Left cardiac atrium (tissue), 4 donors: ENCODE measurements at places on chromosomes 5 and 9.
A peak's percentile ranks its signal among the peaks of the same experiment; 100 is the strongest.

- DNase-seq: no peak
These were observed 165.3 kb downstream of the MAN2A1 start for GRCh38 chr5:109855056-109855455.

GRCh38 chr5:160799184-160799583 is 52.8 kb downstream of the ATP10B start:
- DNase-seq: no peak

GRCh38 chr5:111514087-111514486 is 1.8 kb upstream of the STARD4 start:
- DNase-seq: no peak

DNA sequence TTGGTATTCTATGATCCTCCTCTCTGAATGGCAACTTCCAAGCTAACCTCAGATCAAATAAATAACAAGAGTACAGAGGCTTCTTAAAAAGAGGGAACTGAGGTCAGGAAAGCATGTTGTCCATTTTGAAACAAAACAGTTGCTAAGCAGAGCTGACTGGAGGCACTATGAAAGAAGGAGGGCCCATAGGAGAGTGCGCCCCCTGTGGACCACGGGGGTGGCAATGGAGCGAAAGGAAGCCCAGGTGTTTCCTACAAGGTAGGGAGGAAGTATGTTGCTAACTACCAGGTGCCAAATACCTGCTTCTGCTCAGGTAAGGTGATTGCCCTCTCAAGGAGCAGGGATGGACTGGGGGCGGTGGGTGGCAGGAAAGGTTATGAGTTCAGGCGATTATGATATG is 101.8 kb upstream of the MAST4 start:
- no peak for DNase-seq

- no peak for DNase-seq
These were observed 129.6 kb upstream of the PRLR start for GRCh38 chr5:35359859-35360258.

DNA sequence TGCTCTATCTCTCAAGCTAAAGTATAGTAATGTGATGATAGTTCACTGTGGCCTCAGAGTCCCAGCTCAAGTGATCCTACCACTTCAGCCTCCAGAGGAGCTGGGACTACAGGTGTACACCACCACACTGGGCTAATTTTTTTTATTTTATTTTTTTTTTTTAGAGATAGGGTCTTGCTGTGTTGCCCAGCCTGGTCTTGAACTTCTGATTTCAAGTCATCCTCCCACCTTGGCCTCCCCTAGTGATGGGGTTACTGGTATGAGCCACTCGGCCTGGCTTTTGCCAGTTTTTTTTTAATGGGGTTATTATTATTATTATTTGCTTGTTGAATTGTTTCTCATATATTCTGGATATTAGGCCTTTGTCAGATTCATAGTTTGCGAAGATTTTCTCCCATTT is 13.2 kb downstream of the FAF2 start:
- no peak for DNase-seq

DNA sequence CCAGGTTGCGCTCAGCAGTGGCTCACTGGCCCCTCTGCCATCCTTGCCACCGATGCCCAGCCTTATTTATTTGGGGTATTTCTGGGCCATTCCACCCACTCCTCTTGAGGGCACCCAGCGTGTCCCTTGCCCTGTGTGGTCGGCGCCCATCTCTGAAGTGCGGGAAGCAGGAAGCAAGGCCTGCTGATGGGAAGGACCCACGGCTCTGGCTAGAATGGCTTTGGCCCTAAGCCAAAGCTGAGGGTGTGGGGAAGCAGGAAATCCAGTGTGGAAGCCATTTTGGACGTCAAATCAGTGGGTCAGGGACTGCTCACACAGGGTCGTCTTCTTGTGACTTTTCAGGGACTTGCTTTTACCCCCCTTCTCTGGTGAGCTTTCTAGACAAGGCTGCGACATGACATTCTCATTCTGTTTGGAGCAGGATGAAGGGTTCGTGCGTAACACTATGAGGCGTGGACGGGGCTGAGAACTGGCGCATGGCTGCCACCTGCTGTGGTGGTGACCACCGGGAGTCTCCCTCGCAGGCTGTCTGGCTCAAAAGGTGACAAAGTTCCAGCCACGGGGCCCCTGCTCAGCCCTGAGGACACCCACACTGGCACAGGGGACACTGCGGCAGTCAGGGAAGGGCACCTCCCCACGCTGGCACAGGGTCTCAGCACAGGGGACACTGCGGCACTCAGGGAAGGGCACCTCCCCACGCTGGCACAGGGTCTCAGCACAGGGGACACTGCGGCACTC is 50.7 kb upstream of the NKD2 start:
- DNase-seq: no peak

GRCh38 chr5:125064621-125065438 is 318.4 kb upstream of the ZNF608 start:
- DNase-seq: no peak

- no peak for DNase-seq
These were observed 52.3 kb upstream of the MOCS2 start for GRCh38 chr5:53161876-53162275.

DNA sequence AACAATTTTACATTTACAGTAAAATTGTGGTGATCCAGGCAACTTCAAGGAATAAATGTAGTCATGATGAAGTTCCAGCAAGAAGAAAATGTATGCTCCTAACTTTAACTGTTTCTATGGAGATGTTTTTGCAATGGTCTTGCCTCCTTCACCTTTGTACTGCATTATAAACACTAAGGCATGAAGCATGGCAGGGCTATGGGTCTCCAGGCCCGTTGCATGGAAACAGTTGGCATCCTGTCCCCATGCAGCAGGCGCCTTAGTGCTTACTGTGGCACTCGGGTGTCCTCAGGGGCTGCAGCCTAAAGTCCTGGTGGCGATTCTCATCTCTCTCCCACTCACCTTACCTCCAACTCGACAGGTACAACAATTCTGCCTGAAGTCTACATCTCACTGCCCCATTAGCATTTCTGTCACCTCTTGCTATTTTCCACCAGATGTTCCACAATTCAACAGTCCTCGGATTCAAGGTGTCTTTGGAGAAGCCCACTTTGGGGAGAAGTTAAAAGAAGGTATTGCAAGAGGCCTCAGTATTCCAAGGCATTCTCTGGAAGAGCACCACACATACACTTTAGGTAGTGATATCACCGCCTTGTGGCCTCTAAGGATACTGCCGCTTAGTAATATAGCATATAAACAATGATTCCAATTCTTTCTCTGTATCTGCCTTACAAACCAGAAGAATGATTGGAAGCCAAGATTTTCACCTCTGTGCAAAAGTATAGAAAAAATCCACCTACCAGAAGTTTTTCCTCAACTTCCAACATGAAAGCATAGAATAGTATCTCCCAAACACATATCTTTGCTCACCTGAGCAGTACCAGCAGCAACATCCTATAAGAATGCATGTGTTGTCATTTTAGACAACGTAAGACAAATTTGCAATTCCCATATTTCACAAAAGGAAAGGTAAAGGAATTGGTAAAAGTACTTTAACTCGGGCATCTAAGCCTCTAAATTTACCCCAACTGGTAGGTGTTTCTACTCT is 5.1 kb downstream of the LIFR start:
- no peak for DNase-seq

GRCh38 chr9:135978642-135979546 is 17.7 kb upstream of the UBAC1 start:
- no peak for DNase-seq

GRCh38 chr5:102049517-102049916 is 246.6 kb downstream of the SLCO4C1 start:
- no peak for DNase-seq

- no peak for DNase-seq
These were observed 31.9 kb upstream of the GABRP start for GRCh38 chr5:170751631-170752030.

GRCh38 chr5:147558826-147559225 is 49.0 kb upstream of the DPYSL3 start:
- DNase-seq: peak; percentile 68

- DNase-seq: no peak
These were observed 10.9 kb downstream of the NME5 start for GRCh38 chr5:138128334-138128733.

GRCh38 chr5:45622365-45622764 is 73.8 kb downstream of the HCN1 start:
- no peak for DNase-seq

- DNase-seq: no peak
These were observed 782.4 kb upstream of the ZNF608 start for GRCh38 chr5:125528881-125529280.

DNA sequence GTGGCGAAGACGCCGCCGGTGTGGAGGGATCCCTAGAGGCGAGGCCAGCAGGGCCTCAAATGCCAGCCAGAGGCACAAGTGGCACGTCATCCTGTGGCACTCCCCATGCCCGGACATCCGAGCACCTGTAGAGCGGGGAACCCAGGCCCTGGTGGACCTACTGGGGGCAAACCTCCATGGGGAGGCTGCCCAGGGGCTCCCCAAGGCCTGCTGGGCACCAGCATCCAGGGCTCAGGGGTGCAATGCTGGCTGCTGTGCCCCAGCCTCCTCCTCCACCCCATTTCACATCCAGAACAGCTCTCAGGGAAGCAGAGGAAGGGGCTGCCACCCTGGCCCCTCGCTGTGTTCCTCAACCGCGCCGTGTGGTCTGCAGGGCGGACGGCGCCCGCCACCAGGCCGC is 43.5 kb downstream of the HK3 start:
- DNase-seq: no peak

DNA sequence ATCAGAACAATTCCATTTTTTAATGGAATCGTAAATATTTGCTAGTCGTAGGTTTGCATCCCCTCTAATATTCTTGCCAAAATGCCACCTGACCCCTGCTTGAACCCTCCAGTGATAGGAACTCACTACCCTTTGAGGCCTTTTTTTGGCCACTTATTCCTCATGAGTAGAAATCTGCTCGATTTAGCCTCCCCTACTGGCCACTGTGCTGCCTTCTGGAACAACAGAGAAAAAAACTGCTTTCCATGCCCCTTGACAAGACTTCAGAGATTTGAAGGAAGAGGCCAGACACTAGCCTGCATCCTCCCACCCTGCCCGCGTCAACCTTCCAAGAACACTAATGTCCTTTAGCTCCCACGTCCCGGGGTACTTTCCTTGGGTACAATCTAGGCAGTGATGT is 4.1 kb downstream of the CCDC69 start:
- no peak for DNase-seq

- DNase-seq: no peak
These were observed 36.4 kb upstream of the CCDC152 start for GRCh38 chr5:42720251-42720650.

GRCh38 chr5:33232731-33233505 is 207.8 kb upstream of the TARS1 start:
- no peak for DNase-seq

DNA sequence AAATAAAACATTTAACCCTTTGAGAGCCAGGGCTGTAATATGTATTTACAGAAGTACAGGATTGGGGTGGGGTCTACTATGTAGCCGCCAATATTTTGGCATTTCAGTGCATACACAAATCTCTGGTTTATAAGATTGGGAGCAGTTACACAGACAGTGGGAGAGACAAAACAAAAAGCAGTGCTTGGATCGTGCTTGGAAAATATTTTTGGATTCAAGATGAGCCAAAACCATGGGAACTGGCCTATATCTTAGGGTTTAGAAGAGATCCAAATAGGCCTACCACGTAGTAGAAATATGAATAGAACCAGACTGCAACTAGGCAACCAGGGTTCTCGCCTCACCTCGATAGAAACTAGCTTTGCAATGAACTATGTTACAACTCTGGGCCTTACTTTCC is 169.6 kb downstream of the SLC12A2 start:
- DNase-seq: no peak

- DNase-seq: no peak
These were observed 66.4 kb upstream of the MARCHF11 start for GRCh38 chr5:16245956-16246355.

DNA sequence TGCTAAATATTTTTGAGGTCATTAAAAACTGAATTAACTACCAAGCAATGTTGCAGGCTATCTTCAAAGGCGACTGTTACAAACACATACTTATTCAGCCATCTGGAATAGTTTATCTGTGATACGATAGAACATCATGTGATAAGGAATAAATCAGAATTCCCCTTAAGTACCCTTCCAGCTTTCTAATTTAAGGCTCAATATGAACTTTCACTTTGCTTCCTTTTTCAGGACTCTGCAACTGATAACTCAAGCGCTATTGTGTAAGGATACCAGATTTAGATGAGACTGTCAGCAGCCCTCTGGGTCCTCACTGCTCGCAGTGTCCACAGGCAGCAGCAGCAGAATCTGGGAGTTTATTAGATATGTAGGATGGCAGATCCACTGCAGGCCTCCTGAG is 416.3 kb downstream of the SPATA31D1 start:
- DNase-seq: no peak

GRCh38 chr9:126499005-126499910 is 114.5 kb upstream of the LMX1B start:
- no peak for DNase-seq

- DNase-seq: no peak
These were observed 696 bp downstream of the ZFP62 start for GRCh38 chr5:180860273-180860886.

- DNase-seq: no peak
These were observed 4.5 kb downstream of the FCN1 start for GRCh38 chr9:134913041-134913712.

DNA sequence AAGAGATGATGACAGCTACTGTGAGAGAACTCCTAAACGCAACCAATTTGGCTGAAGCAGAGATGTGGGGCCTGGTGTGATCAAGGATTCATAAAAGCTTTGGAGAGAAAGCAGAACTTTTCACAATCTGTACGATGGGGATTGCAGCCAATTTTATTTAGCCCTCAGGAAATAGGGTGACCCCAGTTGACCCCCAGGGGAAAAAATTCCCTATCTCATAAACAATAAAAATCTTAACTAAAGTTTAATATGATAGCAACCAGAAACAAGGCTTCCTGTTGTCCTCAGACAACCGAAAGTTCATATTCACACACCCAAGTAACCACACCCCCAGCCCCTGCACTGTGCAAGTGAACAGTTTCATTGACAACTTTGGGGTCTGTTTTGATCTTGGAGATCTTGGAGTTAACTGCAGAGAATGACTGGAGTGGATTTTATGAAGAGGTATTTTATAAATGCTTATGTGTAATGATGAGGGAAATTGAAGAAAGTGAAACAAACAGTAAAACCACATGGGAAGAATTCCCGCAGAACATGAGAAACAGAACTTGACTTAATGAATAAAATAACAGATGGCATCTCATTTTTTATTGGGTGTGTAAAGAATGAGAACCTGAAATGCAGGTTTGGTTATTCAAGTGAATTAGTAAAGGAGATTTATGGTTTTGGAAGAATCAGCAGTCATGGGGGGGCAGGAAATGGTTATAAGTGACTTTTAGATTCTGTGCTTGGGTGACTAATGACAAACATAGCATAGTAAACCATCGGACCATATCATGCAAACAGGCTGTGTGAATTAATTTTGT is 94.5 kb downstream of the PDE4D start:
- no peak for DNase-seq

DNA sequence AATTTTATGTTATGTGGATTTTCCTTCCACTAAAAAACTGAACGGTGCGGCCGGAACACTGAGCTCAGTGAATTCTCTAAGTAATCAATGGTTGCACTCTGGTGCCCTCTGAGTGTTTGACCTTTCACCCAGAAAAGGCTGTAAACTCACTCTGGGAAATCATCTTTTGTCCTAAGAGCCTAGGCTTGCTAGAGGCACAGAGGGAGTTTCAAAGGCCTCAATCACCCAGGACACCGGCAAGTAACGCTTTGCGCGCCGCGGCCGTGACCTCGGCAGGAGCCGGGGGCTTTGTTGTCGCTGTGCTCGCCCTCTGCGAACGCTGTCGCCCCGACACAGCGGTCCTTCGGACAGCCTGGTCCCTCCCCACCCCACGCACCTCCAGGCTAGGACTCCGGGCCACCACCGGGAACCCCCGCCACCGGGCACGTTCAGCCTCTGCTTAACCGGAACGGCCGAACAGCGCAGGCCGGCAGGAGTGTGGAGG is 703 bp downstream of the ISCA1 start:
- DNase-seq: no peak
